ENCODE measurements at places on chromosomes 3 and 15.

DNA sequence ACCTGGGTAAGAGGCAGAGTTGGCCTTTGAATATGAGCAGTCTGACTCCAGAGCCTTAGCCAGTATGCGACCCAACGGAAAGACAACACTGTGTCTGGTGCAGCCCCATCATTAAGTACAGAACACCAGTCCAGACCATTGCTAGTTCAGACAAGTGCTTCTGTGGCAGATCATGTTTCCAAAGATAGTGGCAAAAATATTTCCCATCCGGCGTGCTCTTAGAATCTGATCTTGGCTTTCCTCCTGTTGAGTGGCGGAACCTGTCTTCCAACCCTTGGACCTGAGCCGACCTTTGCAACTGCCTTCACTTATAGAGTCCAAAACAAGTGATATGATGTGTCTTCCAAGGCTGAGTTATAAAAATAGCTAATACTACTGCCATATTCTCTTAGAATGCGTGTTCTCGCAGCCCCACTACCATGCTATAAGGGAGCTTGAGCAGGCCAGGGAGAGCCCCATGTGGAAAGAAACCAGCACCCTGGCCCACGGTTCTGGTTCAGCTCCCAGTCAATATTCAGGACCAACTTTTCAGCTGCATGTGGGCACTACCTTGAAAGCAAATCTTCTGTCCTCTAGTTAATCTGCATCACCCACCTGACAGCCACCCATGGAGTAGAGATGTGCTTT is 322.4 kb upstream of the SLCO3A1 start:
- DNase-seq = no peak

- no peak for DNase-seq
Observed at GRCh38 chr3:70823622-70824021, 511.2 kb upstream of the MDFIC2 start.

DNA sequence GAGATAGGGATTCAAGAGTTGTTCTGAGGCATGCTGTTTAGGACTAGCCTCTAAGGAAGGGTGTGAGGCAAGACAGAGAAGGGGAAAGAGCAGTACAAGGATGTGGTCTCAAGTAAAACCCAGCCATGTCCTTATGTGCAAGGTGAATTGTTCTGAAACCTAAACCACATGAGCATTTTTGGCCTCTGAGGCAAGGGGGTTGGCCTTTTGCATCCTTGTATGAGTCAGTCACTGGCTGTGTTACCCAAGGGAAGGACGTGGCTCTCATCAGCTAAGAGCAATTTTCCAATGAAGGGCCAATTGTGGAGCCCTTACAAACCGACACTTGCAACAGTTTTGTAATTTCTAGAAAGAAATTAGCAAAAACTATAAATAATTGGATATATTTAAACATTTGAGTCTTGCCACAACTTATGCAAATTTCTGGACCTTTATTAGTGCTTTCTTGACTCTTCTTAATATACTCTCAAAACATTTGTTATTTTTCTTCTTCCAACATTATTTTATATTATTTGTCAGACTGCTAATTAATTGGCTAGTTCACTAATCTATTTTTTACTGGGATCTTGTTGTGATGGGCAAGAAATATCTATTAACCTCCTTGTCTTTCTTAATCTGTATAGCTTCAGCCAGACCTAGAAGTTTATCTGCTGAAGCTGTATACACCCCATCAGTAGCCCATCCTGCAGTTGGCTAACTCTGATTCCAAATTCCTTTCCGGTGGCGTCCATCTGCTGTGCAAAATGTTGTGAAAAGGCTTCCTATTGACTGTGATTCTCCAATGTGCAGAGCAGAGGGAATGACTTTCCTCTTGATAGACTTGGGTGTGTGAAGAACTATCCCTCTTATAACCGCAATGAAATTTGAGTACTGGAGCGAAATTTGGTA is 97.7 kb upstream of the P2RY1 start:
- peak; percentile 63 for DNase-seq

DNA sequence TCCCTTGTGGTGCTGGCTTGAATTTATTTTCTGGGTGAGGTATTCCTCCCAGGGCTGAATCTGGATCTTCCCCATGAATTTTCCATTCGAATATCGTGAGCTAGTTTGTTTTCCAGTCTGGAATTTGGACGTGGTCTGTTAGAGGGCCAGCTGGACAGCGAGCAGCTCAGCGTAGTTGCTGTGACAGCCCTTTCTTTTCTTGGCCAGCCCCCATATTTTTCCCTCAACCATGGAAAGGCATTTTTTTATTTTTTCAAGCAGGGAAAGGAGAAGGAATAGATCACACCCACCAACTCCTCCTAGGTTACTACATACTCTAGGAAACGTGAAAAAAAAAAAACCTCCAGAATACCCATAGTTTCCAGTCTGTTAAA is 152.0 kb downstream of the KLHL25 start:
- no peak for DNase-seq

GRCh38 chr3:35422836-35423601 is 216.3 kb upstream of the ARPP21 start:
- no peak for DNase-seq

All from activated CD4-positive, alpha-beta T cell treated with anti-CD3 and anti-CD28 coated beads, Interleukin-2, Interleukin-6, amounts not matched to agents 100 ng/mL and 50 ng/mL, durations not matched to agents 16 hours and 8 hours (primary cell).